ENCODE measurements at places on chromosomes 2 and 18. TPM values are rescaled to one million over a fixed set of nuclear protein-coding genes. Genes with fewer than 3 reads are reported as not detected.

TMEM169 gene
- 0.37 TPM for total RNA-seq

RAB6C gene
- total RNA-seq = not detected

ATF2 gene
- total RNA-seq = 47.5 TPM

HRH4 gene
- total RNA-seq = under 0.01 TPM

CROCC2 gene
- 0.20 TPM for total RNA-seq

ACADL gene
- 0.37 TPM for total RNA-seq
